ENCODE measurements at places on chromosomes 1 and 21. TPM values are rescaled to one million over a fixed set of nuclear protein-coding genes. Genes with fewer than 3 reads are reported as not detected.

DNA sequence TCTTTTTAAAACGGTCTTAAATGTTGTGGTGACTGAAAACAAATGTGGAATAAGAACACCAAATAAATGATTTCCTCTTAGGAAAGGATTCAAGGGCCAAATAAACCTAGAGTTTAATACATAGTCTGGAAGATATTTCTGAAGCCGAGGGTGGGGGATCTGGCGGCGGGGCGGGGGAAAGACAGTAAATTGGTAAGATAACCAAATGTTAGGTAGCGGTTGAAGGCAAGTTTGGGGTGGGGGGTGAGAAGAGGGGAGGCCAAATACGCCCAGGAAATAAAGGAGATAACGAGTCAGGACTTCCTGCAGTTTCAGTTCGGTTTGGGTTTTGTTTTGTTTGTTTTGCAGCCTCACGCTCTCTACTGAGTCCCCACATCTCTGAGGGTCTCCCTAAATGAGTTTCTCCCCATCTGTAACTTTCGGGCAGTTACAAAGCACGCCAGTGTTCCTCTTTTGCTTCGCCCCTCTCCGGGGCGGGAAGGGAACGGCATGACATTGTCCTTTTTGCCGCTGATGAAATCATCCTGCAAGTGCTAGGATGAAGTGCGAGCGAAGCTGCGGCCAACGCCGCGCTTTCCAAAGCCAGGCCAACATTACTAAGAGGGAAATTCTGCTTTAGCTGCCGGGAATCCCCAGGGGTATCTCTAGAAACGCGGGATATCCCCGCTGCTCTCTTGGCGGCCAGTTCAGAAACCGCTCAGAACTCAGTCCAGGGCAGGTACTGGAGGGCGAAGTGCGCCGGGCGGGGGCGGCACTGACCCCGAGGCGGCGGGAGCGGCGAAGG lies 844 bp downstream of the NIBAN1 start:
- peak; percentile 44 for DNase-seq

GRCh38 chr1:23449958-23450357 lies 25.4 kb upstream of the TCEA3 start:
- DNase-seq, result no peak

- DNase-seq, result no peak
Observed at GRCh38 chr1:22619252-22619651, 17.2 kb upstream of the C1QA start.

DNA sequence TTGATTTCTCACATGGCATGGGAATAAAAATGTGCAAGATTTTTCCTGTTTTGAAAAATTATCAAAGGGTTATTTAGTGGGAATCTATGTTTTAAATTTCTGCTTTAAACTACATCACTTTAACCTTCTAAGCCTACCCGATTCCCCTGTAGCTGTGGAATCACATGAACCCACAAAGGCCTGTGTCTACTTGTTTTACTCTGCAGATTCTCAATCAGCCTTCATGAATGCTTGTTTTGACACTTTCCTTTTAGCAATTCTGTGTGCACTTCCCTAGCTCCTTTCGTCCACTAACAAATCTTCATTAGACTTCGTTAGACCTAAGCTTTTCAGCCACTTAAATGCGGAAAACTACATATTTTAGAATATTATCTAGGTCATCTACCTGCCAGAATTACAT lies 56.0 kb upstream of the C1orf21 start:
- DNase-seq, result no peak

DNA sequence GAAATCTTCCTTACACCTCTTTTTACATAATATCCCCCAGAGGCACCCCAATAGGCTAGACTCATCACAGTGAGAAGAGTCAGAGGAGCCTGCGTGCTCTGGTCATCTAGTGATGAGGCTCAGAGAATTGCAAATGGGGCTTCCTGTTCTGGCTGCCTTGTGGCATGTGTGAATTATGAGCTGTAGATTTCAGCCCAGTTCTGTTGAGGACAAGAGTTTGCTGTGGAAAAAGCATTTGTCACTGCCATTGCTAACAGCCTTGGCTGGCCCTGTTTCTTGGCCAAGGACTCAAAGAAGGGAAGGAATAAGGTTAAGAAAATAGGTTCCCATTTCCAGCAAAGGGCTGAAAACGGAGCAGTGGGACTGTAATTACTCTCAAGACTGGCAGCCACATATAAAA lies 30.7 kb downstream of the MRAP start:
- DNase-seq, result no peak

- DNase-seq, result no peak
Observed at GRCh38 chr1:10267921-10268320, 57.6 kb downstream of the KIF1B start.

Gene OR2W3
- polyA plus RNA-seq, result not detected

GRCh38 chr21:33380483-33380998 lies 22.7 kb upstream of the IFNGR2 start:
- DNase-seq, result peak; percentile 96

DNA sequence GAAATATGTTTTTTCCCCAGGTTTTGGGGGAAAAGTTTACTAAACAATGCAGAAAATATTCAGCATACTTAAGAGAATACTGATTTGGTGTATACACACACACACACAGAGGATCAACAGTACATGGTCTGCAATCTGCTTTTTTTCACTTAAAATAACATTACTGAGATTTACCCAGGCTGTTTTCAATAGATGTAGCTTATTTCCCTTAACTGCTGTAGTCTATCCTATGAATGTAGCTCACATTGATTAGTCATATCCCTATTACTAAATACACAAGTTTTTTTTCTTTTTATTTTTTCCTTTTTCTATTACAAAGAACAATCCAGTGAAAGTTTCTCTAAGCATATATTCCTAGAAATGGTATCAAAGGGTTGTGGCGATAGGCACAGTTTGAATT lies 266.7 kb upstream of the GREM2 start:
- DNase-seq, result no peak

- DNase-seq, result no peak
Observed at GRCh38 chr1:71583756-71584155, 502.9 kb upstream of the ZRANB2 start.

Gene DMRTA2
- polyA plus RNA-seq, result not detected

Gene LMX1A
- not detected for polyA plus RNA-seq

Gene INSRR
- not detected for polyA plus RNA-seq

Gene TRIM17
- 0.41 TPM for polyA plus RNA-seq

DNA sequence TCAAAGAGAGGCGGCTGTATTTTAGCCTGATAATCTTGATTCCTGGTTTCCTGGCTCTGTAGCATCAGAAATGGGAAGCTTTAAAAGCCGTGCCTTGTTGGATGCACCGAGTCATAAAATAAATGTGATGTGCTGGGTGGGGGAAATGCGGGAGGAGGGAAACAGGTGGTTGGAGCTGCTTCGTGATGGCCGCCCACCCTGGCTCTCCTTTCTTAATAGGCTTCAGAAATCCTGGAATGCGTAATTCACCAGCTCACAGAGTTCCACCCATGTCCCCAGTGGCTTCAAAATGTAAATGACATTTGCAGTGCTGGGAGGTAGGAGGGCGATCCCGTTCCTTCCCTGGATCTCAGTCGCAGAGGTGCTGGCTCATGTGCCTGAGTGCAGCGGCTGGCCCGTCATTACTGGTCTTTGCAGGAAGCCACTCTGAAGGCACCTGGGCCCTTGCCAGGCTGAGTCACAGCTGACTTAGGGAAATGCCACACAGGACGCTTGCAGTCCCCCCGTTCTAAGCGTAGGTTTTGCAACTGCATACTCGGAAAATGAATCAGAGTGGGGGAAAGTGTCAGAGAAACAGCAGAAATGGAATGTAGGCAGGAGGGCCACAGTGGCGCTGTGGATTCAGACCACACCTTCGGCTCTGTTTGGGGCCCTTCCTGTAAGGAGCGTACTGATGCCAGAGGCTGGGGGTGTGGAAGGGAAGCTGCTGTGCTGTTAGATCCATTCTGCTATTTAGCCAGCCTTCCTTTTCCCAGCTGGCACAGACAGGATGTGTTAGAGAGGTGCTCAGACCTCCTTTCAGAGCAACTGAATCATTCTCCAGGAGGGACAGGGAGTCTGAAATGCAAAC lies 37.6 kb downstream of the GALNT2 start:
- peak; percentile 85 for DNase-seq

Gene FCRL6
- 0.25 TPM for polyA plus RNA-seq

DNA sequence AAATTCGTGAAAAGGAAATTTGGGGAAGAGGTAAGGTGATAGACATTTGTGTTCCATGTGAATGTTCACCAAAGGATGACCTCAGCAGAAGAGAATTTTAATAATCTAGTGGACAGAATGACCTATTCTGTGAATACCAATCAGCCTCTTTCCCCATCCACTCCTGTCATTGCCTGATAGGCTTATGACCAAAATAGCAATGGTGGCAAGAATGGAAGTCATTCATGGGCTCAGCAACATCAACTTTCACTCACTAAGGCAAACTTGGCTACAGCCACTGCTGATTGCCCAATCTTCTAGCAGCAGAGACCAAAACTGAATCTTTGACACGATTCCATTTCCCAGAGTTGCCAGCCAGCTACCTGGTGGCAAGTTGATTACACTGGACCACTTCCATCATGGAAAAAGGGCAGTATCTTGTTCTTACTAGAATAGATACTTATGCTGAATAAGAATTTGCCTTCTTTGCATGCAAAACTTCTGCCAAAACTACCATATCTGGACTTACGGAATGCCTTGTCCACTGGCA lies 348.7 kb upstream of the PBX1 start:
- DNase-seq, result no peak

- no peak for DNase-seq
Observed at GRCh38 chr21:29667651-29668050, 272.1 kb downstream of the GRIK1 start.

Gene RHCE
- polyA plus RNA-seq, result 0.29 TPM

DNA sequence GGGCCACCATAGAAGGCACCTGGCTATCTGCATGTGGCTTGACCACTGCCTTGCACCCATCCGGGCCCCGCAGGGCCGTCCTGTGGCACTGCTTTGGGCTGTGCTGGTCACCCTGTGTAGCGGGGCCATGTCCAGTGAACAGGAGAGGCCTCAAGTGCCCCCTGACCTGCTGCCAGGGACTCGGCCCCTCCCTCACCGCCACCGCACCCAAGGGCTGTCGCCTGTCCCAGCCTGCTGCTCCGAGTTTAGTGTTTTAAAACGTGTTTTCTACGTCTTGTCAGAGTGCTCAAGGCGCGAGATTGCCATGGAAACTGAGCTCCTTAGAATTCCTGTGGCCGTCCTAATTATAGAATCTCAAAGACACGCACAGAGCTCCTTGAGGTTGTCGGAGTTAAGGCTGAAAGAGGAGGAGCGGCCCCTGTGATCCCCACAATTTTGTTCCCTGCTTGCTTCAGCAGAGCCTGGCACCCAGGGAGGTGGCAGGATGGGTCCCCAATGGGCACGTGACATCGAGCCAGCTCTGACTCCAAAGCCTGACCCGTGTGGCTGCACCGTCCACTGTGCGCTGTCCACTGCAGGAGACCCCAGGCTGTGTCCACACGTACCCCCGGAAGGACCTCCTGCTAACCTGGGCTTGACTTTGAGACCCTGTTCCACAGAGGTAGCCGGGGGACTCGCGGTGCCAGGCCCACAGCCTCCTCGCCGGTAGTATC lies 66.2 kb downstream of the FAAP20 start:
- no peak for DNase-seq

Gene UCK2
- 9.6 TPM for polyA plus RNA-seq

Gene RGSL1
- not detected for polyA plus RNA-seq

DNA sequence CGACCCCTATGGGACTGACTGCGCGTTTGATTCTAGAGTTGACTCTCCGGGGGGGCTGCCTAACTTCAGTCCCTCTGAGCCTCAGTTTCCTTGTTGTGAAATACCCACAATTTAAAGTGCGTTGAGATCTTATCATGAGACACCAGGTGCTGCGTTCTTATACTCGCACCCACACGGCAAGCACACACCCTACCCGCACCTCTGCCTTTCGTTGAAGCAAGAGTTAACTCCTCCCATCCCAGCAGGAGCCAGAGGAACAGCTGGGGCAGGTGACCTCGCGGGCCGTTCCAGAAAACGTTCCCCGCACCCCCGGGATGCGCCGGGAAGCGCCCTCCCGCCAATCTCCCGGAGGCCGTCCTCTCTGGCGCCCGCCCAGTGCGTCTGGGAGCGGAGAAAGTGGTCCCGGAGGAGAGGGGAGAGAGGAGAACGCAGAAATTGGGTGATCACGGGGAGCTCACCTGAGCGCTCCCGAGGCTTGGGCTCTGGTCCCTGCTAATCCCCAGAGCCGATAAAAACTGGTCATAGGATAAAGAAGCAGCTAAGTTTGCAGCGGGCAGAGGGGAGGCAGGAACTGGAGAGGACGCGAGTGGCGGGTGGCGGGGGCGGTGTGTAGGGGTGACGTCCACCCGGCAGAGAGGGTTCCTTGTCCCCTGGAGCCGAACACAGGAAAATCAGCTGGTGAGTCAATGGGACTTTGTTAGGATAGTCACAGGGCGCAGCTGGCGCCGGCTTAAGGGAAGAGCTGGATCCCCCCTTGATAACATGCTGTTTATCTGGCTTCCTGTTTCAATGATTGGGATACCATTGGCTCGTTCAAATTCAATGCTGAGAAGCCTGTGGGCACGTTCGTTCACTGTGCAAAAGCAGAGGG lies 869 bp downstream of the NAV1 start:
- DNase-seq, result no peak

- DNase-seq, result no peak
Observed at GRCh38 chr1:233796146-233796783, 108.2 kb upstream of the SLC35F3 start.

DNA sequence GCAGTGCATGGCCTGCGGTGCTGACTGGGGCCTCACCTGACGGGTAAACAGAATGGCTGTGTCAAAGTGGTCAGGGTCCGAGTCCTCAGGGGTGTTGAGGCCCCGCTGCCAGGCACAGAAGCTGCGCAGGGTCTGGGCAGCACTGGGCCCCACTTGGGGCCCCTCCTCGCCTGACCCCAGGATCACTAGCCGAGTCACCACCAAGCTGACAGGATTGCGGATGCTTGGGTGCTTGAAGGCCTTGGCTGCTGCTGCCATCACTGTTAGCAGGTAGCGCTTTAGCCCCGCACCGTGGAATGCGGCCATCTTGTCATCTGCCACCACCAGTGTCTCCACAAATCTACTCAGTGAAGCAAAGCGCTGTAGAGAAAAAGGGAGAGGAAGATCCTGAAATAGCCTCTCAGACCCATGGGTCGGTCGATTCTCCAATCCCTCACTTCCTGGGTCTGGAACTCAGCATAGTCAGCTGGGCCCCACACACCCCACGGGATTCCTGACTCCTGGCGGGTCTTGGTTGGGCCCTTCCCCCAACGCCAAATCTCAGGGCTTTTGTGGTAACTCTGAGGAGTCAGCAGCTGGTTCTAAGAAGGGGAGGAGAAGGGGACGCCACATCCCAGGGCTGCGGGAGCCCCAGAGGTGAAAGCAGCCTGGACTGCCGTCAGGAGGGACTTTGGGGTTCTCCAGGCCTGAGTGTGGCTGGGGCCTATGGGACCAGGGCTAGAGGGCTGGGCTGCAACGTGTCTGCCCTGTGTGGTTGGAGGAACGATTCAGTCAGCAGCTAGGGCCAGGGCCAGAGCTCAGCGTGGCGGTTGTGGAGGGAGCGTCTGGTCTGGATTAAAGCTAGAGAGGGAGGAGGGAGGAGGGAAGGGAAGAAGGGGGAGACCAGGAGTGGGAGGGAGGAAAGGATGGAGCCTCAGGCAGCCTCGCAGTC lies 2.1 kb downstream of the ADAMTS4 start:
- DNase-seq, result no peak

Gene SPEN
- 7.4 TPM for polyA plus RNA-seq

DNA sequence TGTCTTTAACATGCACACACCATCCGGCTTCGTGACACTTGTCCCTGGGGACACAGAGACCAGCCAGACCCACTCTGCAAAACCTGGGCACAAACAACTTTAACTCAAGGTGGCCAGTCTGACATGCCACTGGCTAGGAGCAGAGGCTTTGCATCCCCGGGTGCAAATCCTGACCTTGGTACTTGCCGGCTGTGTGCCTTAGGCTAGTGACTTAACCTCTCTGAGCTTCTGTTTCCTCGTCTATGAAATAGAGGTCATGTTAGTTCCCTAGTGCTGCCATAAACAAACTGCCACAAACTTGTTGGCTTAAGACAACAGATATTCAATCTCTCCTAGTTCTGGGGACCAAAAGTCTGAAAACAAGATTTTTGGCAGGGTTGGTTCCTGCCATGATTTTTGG lies 60.4 kb downstream of the SDC3 start:
- DNase-seq, result no peak

Measured in CD4-positive, CD25-positive, alpha-beta regulatory T cell (primary cell).